Naive thymus-derived CD4-positive, alpha-beta T cell (primary cell): ENCODE measurements at places on chromosomes 1 and 21.

DNA sequence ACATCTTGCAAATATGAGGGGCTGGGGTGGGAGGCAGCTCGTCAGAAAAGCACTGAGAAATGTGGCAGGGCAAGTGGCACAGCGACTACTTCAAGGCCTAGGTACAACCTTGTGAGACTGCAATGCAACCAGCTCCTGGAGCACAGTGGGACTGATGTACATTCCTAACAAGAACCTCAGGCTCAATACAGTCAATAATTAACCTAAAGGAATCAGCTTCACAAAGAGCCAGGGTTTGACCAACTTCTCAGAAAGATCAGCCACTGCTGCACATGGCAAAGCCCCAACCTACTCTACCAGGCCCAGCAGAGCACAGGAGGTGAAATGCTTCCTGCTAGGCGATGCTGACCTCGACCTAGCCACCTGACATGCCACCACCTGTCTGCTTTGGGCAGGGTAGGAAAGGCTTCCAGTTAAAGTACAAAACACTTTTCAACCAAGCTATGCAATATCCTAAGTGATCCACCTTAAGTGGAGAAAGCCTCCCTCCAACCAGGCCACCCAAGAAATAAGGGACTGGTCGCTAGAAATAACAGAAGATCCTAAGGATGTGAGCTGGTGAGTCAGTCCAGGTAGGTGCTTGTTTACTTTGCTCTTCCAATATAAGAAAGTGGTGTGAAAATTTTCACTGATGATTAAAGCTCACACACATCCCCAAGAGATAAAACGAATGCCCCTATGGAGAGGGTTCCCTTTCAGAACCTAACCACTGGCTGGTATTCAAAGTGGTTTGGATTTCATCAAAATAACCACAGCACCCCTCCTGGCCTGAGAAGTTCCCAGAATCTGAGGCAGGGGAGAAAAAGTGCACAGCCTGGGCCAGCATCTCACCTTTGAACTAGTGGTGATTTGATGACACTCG, 2.1 kb downstream of the RIPK4 start:
- DNase-seq = no peak

GRCh38 chr1:241997401-241997998, 1.4 kb downstream of the MAP1LC3C start:
- DNase-seq = no peak

GRCh38 chr1:168529518-168529917, 14.3 kb downstream of the XCL2 start:
- no peak for DNase-seq

DNA sequence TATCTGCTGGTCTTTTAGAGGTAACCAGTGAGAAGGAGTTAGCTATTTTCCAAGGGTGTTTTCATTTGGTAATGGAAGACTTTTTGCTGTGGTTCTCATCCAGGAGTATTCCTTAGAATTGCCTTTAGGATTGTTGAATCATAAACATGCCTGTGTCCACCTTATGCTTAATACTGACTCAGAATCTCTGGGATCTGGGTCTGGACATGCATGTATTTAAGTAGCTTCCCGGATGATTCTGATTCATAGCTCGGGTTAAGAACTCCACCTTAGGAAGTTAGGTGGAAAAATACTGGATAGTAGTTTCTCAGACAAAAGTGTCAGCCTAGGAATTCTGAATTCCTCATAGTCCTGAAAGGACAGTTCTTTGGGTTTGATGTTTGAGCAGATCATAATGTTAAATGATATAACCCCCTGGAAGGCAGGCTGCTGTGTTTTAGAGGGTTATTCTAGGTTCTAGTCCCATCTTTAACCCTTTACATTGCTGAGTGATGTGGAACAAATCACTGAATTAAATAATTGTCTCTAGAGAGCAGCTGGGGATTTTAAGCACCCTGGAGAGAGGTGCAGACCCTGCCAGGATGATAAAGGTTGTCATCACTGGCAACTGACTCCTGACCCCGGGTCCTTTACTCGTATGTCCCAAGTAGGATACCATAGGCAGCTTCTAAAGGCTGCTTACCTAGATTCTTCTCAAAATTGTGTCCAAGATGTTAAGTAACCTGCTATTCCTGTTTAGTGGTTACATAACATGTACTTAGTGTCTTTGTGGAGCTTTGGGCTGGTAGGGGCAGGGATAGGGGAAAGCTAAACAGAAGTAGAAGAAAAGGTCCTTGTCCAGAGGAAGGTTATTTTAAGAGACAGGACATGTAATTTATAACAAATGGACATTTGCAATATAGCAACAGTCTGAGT, 14.5 kb upstream of the C4BPB start:
- DNase-seq = no peak

GRCh38 chr1:3369446-3370076, 84.9 kb upstream of the ARHGEF16 start:
- no peak for DNase-seq

DNA sequence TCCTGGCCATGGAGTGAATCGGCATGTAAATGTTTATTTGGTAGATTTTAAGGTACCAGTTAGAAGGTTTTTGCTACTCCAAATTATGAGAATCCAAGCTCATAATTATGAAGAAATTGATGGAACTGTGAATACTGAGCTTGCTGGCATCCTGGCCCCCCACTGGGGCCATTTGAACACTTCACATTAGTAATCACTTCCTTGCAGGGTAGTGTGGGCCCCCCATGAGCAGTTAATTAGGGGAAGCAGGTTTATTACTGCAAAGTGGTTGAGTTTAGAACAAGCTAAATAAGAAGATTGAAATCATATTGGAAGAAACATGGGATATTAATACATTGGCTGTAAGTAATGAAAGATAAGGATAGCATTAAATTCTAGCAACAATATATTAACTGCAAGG, 86.7 kb downstream of the S1PR1 start:
- DNase-seq = no peak

DNA sequence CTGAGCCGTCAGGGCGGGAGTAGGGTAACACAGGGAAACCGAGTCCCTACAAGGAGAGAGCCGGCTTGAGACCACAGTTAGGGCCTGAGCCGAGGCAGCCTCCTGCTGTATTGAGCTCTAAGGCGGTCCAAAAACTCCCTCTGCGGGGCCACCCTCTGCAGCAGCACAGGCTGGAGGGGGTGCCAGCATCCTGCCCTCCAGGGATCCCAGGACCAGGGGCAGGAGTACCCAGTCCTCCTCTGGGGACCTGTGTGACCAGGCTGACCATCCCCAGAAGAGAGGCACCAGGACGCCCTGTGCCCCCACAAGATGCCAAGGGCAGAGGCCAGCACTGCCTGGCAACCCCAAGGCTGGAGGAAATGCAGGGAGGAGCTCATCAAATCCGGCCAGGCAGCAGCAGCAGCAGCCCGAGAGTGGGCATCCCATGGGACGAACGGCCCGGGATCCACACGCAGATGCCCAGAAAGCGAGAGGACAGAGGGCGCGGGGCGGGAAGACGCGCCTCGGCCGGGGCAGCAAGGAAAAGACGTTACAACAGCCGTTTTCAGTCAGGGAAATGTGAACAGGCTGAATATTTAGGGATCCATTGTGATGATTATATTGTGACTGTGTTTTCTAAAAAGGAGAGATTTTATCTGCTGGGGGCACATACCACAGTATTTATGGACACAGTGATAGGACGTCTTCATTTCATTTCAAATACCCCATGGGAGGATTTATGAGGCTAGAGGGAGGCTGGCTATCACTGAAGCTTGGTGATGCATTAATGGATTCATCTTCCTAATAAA, 57.1 kb upstream of the COL18A1 start:
- no peak for DNase-seq

GRCh38 chr1:162373541-162374260, 3.0 kb downstream of the SPATA46 start:
- DNase-seq = no peak
